RPMI7951 (cell line): ENCODE measurements at places on chromosomes 6 and 20.

DNA sequence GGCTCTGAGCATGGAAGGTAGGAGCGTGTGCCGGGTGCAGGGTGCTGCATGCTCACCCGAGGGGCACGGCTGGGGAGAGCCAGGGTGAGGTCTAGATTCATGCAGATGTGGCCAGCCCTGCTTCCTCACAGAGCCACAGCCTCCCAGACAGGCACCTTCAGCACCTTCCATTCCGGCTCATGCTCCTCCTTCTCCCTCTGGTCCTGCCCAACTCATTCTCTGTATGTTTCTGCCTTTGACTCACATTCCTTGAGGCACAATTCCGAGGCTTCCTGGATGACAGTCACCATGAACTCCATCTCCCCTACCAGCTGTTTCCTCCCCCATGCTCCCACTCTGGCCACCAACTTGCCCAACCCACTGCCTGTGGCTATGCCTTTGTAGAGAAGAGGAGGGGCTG lies 35.4 kb downstream of the DACT2 start:
- DNase-seq, result peak; percentile 4

GRCh38 chr20:12893019-12893418 lies 115.8 kb upstream of the SPTLC3 start:
- DNase-seq, result no peak

DNA sequence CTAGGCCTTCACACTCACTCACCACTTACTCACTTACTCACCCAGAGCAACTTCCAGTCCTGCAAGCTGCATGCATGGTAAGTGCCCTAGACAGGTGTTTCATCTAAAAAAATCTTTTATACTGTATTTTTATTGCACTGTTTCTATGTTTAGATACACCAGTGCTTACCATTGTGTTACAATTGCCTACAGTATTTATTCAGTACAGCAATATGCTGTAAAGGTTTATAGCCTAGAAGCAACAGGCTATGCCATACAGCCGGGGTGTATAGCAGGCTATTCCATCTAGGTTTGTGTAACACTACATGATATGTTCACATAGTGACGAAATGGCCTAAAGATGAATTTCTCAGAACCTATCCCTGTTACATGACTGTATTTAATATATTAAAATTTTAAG lies 37.1 kb upstream of the KCNK5 start:
- DNase-seq, result no peak

- no peak for DNase-seq
Measured at GRCh38 chr6:106973018-106973835, 1.3 kb downstream of the CD24 start.

- no peak for DNase-seq
Measured at GRCh38 chr20:33568378-33568777, 78.5 kb downstream of the CBFA2T2 start.

DNA sequence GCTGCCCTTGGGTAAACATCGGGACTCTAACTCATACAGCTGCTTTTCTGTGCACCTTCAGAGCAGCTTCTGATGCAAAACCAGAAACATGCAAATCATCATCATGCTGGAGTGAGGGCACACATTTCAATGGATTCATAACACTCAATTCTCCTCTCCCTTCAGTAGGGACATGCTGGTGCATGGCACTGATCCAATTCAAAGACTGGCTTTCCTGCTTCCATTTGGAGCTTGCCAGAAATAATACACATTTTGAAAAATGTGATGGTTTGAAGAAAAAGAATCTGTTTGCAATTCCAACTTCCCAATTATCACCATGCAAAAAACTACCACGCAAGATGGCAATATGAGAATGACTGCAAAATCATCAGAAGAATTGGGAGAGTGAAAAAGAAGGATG lies 65.2 kb upstream of the PDE10A start:
- no peak for DNase-seq

- no peak for DNase-seq
Measured at GRCh38 chr6:38583523-38583922, 56.2 kb downstream of the BTBD9 start.

GRCh38 chr6:85402922-85403321 lies 47.0 kb upstream of the NT5E start:
- no peak for DNase-seq

GRCh38 chr6:170167657-170168159 lies 123.2 kb downstream of the DLL1 start:
- DNase-seq, result no peak

GRCh38 chr6:117600008-117600743 lies 2.1 kb downstream of the GOPC start:
- peak; percentile 41 for DNase-seq

- no peak for DNase-seq
Measured at GRCh38 chr6:168139121-168139520, 60.1 kb upstream of the FRMD1 start.

DNA sequence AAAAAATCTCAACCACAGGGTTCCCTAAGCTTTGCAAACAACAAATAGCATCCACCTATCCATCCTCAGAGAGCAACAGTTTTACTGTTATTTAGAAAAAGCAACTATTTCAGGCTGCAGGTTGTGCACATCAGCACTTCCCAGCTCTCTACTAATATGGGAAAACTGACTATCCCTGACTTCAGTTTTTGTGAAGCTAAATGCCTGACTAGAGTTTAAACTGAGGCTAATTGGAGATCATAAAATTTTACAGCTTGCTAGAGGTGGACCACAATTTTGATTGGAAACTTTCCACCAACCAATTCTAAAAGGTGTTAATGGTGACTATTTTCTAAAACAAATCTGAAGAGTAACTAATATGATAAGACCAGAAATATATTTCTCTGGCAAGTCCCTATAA lies 36.9 kb downstream of the HLA-DMB start:
- DNase-seq, result no peak

DNA sequence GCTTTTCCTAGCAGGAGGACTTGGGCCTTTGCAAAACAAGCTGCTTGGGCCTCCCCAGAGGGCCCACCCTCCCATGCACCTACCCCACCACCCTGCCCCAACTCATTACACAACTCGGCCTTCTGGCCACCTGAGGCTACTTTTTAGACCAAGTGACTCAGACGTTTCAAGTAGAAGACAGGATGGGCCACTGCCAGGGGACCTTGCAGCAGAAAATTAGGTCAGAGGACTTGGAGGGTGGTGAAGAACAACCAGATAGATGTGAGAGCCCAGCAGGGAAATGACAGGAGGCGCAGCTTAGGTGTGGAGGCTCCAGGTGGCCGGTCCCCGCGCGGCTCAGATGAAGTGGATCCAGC lies 1.4 kb downstream of the PPP1R3D start:
- peak; percentile 51 for DNase-seq

DNA sequence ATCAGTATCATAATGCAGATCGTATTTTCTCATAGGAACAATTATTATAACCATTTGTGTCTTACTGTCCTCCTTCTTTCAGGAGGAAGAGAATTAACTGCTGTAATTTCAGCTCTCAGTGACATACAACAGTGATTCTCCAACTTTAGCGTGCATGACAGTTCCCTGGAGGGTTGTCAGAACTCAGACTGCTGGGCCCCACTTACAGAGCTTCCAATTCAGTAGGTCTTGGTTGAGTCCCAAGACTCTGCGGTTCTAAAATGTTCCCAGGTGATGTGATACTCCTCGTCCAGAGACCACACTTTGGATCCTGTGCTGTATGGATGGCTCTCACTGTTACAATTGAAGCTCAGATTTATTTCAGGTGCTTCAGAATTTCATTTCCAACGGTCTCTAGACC lies 72.8 kb downstream of the CAP2 start:
- no peak for DNase-seq

GRCh38 chr20:4130404-4131189 lies 115.2 kb upstream of the RNF24 start:
- peak; percentile 89 for DNase-seq

GRCh38 chr6:141488488-141488887 lies 644.2 kb upstream of the GJE1 start:
- peak; percentile 20 for DNase-seq

GRCh38 chr6:21118216-21118780 lies 475.3 kb upstream of the SOX4 start:
- DNase-seq, result no peak

GRCh38 chr20:7291323-7291943 lies 523.9 kb downstream of the BMP2 start:
- DNase-seq, result no peak

DNA sequence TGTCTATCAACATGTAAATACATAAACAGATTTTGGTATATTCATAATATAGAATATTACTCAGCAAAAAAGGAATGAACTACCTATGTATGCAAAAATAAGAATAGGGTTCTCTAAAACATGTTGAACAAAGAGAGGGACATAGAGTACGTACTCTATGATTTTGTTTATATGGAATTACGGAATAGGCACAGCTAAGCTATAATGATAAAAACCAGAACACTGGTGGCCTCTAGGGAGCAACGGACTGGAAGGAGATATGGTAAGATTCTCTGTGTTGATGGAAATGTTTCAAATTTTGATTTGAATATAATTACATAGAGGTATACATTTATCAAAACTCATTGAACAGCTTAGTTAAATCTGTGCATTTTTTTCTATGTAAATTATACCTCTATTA lies 19.6 kb downstream of the ADGRG6 start:
- no peak for DNase-seq

DNA sequence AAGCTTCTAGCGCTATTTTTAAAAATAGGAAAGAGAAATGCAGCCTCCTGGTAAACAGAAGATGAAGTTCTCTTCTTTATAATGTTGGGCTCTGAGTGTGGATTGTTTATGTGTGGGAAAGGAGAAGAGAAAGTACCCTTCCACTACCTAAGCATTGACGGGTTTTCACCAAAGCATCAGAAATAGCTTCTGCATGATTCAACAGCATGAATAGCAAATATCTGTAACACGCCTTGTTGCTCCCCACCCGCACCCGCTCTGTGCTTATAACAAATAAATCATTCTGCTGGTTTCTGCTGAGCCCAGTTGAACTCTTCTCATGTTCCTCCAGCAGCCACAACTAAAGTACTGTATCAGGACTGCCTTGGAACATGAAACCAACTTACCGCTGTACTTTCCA lies 20.7 kb downstream of the TXLNB start:
- DNase-seq, result peak; percentile 54

- DNase-seq, result no peak
Measured at GRCh38 chr6:105001063-105001462, 44.2 kb downstream of the LIN28B start.

DNA sequence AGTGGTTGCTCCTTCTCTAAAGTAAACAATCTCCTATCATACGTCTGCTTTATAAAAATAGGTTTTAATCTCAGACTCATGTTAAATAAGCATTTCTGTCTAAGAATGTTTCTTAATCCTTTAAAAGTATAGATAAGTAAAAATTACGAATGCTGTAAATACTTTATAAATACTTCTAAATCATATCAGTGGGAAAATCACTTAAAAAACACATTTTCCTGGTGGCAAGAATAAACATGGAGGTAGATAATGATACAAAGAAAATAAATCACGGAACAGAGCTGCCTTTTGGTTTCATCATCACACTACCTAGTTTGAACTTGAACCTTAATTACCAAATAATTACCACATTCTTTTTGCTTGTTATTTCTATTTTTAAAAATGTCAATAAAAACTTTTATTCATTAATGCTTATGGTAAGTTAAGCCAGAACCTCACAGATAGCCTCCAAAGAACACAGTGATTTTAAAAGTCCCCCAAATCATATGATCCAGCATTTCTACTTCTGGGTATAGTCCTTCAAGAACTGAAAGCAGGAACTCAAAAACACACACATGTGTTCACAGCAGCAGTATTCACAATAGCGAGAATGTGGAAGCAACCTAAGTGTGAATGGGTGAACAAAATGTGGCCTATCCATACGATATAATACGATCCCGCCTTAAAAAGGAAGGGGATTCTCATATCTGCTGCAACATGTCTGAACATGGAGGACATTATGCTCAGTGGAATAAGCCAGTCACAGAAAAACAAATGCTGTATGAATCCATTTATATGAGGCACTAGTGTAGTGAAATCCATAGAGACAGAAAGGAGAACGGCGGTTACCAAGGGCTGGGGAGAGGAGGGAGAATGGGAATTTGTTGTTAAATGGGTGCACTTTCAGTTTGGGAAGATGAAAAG lies 72.4 kb downstream of the SLC22A23 start:
- no peak for DNase-seq

GRCh38 chr6:109781001-109781400 lies 89.9 kb downstream of the FIG4 start:
- DNase-seq, result no peak

GRCh38 chr6:27517928-27518787 lies 45.3 kb upstream of the ZNF184 start:
- no peak for DNase-seq

GRCh38 chr6:166433096-166433495 lies 50.4 kb upstream of the MPC1 start:
- DNase-seq, result no peak

- DNase-seq, result no peak
Measured at GRCh38 chr6:148716811-148717210, 30.0 kb upstream of the UST start.

DNA sequence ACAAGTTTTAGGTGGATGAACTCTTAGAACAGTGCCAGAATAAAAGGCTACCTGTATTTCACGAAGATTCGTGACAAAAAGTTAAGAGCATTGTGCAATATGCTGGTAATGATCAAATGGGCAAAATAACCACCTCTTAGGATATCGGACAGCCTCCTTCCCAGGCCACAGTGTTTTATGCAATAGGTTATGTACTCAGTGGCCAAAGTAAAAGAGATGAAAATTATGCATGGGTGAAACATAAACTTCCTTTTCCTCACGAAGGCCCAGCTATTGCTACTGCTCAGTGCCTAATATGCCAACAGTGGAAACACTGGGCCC lies 153.6 kb upstream of the SIM1 start:
- DNase-seq, result no peak
